ENCODE measurements at places on chromosomes 7 and 10. TPM values are rescaled to one million over a fixed set of nuclear protein-coding genes. Genes with fewer than 3 reads are reported as not detected.

Gene C10orf90
- polyA plus RNA-seq = not detected

Gene ANKRD61
- 0.09 TPM for polyA plus RNA-seq

- DNase-seq = no peak
Observed at GRCh38 chr10:8085251-8085650, 30.8 kb downstream of the GATA3 start.

DNA sequence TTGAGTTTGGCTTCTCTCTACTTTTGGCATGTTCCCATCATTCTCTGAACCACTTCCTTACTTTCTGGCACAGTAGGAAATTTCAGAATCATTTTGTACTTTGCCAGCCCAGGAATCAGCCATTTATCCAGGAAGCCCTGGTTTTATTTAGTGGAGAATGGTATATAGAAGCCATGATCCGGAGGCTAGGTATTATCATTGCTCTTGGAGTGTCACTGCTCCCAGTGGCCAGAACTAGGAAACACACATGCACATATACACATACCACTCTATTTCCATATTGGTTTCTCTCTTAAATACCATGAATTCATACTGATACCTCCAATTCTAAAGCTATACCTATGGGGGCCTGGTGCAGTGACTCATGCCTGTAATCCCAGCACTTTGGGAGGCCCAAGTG lies 36.3 kb downstream of the SUFU start:
- no peak for DNase-seq

- DNase-seq = no peak
Observed at GRCh38 chr10:23150091-23150490, 42.0 kb upstream of the PTF1A start.

- DNase-seq = peak; percentile 63
Observed at GRCh38 chr10:77641788-77642397, 4.3 kb upstream of the KCNMA1 start.

Data from foreskin keratinocyte (primary cell).